ENCODE measurements at places on chromosomes 13 and 19.

DNA sequence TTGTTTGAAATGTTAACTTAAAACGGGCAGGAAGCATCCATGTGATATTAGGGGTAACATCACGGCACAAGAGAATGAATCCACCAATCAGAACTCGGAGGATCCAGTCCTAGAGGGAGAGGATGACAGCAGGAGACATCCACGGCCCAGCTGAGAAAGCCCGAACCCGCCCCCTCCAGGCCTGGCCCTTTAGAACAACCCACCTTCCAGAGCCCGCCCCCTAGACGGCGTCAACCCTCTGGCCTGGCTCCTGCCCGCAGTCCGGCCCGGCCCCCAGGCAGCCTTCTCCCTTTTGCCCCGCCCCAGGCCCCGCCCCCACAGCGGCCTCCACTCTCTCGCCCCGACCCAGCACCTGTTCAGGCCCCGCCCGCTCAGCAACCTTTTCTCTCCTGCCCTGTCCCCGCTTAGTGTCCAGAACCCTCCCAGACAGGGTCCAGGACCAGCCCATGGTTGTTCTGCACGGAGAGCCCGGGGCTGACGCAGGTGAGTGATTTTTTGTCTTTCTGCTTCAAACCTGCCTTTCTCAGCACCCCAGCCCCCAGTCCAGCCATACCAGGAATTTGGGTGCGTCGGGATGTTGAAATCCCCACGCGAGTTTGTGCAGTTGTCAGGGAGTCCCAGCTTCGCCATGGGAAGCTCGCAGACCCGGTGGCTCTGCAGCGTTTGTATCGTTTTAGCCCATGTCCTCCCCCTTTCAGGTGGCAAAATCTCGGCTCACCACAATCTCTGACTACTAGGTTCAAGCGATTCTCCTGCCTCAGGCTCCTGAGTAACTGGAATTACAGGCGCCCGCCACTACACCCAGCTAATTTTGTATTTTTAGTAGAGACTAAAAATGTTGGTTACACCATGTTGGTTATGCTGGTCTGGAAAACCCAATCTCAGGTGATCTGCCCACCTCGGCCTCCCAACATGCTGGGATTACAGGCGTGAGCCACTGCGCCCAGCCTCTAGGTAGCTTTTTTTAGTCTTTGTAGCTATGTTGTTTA, 16.1 kb downstream of the ZNF816 start:
- peak; percentile 71 for DNase-seq

GRCh38 chr13:30440910-30441703, 18.8 kb downstream of the UBE2L5 start:
- no peak for DNase-seq

DNA sequence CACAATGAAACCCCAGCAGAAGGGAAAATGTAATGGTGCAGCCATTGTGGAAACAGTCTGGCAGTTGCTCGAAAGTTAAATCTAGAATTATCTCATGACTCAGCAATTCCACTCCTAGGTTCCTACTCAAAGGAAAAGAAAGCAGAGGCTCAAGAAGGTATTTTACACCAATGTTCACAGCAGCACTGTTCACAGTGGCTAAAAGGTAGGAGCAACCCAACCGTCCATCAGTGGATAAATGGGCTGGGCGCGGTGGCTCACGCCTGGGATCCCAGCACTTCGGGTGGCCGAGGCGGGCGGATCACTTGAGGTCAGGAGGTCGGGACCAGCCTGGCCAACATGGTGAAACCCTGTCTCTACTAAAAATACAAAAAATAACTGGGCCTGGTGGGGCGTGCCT, 25.9 kb downstream of the ZFR2 start:
- DNase-seq, result no peak

DNA sequence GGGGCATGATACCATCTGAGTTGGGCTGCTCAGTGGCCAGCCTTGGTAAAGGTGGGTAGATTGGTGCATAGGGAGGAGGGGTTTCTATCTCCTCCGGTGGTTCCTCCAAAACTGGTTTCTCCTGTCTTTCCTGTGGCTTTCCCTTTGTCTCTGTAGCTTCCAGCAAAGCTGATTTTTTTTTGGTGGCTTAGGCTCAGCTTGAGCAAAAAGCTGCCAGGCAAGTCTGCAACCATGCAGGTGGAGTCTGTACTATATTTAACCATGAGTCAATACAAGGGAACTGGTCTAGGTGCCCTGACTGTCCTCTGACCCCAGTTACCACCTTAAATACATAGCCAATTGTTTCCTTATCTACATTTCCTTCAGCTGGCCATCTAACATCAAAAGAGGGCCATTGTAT, 64.0 kb upstream of the ZNF681 start:
- DNase-seq, result no peak
